ENCODE measurements at places on chromosomes 7 and 10. TPM values are rescaled to one million over a fixed set of nuclear protein-coding genes. Genes with fewer than 3 reads are reported as not detected.

EVX1 gene
- total RNA-seq, result not detected

KIAA1549 gene
- 11.6 TPM for total RNA-seq

RSPH10B2 gene
- total RNA-seq, result 1.1 TPM

IDI2 gene
- not detected for total RNA-seq

- DNase-seq, result no peak
Measured at GRCh38 chr7:20432071-20432470, 101.4 kb downstream of the ITGB8 start.

DNA sequence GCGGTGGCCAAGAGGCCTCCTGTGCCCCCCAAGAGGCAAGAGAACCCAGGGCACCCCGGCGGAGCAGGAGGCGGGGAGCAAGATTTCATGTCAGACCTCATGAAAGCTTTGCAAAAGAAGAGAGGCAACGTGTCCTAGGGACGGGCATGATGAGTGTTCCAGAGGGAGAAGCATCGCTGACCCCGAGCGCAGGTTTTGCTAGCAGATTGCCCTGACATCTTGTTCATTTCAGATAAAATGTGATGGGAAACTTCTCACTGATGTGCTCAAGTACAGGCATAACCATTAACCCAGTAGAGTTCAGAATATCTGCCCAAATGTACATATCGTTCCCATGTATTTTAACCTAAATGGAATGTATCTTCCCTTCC lies 129.2 kb downstream of the APBB1IP start:
- no peak for DNase-seq

DNA sequence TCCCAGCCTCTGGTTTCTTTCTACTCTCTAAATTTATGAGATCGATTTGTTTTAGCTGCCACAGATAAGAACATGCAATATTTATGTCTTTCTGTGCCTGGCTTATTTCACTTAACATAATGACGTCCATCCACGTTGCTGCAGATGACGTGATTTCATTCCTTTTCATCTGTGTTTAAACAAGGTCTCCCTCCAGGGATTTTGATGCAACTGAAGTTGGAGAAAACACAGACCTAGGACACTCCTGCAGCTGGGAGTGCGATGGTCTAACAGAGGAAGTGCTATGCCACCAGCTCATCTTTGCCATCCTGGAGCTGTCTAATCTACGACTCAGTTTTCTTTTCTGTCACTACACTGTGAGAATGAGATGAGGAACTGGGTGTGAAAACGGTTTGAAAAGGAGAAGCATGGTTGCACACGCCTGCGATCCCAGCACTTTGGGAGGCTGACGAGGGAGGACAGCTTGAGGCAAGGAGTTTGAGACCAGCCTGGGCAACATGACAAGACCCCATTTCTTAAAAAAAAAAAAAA lies 1.5 kb upstream of the KCTD7 start:
- DNase-seq, result no peak

DNA sequence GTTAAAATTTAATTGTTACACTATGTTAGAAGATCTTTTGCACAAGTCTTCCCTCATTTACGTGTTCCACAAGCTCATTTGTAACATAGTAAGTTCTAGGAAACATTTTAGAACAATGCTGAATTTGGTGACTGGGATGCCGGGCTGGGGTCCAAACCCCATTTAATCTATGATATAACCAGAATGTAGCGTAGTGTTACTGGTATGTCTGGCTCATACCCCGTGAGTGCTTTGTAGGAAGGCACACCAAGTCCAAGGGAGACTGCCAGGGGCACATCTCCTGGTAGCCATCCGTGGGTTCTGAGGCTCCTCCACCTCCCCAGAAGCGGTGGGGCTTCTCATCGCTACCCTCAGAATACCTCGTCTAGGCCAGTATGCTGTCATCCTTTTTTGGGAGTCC lies 21.3 kb upstream of the TMEM236 start:
- no peak for DNase-seq

GRCh38 chr10:112955582-112956421 lies 5.8 kb downstream of the TCF7L2 start:
- DNase-seq, result no peak
